ENCODE measurements at places on chromosomes 5 and 9. TPM values are rescaled to one million over a fixed set of nuclear protein-coding genes. Genes with fewer than 3 reads are reported as not detected.

Gene KIAA0825
- 3.1 TPM for total RNA-seq

Gene CCDC183
- total RNA-seq = 6.1 TPM

Gene PLCXD3
- total RNA-seq = 7.4 TPM

- DNase-seq = no peak
Observed at GRCh38 chr5:146917931-146918330, 39.4 kb upstream of the PPP2R2B start.

Gene CENPP
- total RNA-seq = 7.6 TPM

DNA sequence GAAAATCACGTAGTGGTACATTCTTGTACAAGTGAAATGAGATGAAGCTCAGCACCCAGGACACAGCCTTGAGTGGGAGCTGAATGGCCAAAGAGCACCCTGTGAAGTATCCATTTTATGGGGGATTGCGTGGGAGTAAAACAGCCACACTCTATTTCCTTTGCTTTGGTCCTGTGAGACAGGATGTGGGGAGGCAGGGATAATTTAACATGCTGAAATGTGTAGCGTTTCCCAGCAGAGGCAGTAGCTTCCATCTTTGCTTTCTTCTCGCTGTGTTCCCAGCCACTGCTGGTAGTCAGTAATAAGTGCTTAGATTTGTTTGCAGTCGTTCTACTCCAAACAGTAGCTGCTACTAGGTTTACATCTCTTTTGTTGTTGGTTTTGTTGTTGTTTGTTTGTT is 4.4 kb downstream of the IL31RA start:
- no peak for DNase-seq

GRCh38 chr5:151219138-151219537 is 4.8 kb downstream of the CCDC69 start:
- no peak for DNase-seq

- DNase-seq = no peak
Observed at GRCh38 chr5:40486437-40487275, 193.1 kb upstream of the PTGER4 start.

- DNase-seq = no peak
Observed at GRCh38 chr9:119044806-119045205, 324.4 kb downstream of the BRINP1 start.

DNA sequence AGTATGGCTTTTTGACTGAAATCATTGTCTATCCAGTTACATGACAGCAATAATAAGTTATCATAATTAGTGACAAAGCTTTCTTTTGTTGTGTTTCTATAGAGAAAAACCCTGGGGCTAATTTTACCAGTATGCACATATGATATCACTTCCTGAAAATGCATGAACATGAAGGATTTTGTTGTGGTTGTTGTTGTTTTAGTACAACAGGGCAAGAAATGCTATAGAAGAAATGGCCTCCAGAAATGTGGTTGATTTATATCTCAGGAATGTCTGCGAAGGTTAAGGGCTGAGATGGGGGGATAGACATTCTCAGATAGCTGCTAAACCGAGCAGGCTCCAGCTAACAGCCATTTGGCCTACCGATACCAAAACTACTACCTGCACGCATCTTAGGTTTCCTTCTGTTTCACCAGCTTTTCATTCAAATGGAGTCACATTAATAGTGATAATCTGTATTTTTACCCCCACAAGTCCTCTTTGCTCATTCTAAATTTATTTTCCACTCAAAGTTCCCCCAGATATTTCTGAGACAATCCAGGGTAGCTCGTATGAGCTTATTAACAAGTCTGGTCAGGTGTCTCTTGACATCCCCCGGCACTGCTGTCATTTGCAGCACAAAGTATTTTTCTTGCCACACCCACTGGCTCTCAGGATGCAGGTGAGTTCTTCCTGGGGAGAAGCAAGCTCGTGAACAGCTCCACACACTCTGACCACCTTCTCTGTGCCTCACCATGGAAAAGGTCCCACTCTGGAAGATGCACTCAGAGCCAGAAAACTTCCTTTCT is 232.4 kb upstream of the GAS1 start:
- DNase-seq = no peak

Gene PCDHGA9
- total RNA-seq = 2.2 TPM

GRCh38 chr5:142874540-142874939 is 104.4 kb downstream of the ARHGAP26 start:
- DNase-seq = no peak

DNA sequence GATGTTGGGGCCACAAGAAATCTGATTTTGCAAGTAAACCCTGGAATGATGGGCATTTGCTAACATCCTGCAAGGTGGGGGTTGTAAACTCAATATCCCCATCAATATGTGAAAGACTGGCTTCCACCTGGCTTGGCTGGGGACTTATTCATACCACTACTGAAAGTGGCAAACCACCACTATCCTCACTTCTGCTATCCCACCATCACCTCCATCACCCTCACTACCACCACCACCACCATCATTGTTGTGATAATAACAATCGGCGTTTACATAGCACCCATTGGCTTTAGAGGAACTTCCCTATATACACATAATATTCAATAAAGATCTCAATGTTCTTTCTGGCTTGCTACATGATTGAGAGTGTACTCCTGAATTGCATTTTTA is 224.7 kb upstream of the DAP start:
- DNase-seq = no peak

DNA sequence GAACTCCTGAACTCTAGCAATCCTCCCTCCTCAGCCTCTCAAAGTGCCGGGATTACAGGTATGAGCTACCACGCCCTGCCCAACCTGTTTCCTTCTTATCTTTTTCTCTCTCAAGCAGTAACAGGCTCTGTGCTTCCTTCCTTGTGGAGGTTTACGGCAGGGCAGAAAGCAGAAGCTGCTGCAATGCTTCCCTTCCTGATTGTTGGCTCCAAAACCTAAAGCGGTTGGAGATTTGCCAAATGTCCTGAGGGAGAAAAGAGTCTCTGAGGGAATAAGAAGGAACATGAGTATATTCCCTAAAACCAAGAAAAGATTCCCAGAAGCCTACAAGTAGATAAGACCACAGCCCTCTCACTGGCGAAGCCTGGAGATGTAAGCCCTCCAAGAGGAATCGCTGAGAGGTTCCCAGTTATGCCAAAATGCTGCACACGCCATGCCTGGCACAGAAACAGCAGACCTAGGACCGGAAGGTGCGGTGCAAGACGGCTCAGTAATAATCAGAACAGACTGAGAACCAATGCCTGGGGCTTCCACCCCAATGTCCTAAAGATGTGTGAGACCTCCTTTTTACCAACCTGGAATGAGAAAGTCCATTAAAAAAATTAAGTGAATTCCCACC is 73.2 kb downstream of the APTX start:
- no peak for DNase-seq

DNA sequence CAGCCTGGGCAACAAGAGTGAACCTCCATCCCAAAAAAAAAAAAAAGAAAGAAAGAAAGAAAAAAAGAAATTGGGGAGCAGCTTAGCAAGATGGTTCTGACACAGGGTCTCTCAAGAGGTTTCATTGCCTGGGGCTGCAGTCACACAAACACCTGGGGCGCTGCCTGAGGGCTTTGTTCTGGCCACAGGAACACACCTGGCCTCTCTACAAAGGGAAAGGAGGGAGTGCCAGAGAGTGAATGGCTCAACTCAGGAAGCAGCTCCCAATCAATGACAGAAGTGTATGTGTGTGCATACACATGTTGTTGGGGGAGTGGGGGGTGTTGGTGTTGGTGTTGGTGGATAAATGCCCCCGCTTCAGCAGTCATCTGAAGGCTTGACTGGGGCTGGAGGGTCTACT is 32.4 kb upstream of the CTNNA1 start:
- DNase-seq = no peak

Gene ABLIM3
- total RNA-seq = 7.8 TPM

DNA sequence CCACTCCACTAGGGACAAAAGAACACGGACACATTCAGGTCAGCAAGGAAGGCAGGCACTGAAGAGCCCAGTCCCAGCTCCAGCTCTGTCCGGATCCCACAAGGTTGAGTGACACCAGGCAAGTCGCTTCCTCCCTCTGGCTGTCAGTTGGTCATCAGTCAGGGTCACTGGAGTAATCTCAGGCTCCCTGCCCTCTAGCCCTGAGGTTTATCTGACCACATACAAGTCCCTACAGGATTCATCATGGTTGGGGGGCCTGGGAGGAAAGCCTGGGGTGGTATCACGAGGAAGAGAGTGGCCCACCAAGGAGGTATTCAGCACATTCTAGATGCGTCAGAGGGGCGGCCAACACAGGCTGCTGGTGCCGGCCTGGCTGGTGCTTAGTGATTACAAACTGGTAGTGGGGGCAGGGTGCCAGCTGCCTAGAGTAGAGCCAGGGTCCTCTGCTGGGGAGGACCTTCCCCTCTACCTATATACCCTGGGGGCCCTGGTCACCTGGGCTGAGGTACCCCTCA is 81.5 kb downstream of the SHB start:
- DNase-seq = no peak

- no peak for DNase-seq
Observed at GRCh38 chr5:54703133-54703532, 185.6 kb downstream of the SNX18 start.

DNA sequence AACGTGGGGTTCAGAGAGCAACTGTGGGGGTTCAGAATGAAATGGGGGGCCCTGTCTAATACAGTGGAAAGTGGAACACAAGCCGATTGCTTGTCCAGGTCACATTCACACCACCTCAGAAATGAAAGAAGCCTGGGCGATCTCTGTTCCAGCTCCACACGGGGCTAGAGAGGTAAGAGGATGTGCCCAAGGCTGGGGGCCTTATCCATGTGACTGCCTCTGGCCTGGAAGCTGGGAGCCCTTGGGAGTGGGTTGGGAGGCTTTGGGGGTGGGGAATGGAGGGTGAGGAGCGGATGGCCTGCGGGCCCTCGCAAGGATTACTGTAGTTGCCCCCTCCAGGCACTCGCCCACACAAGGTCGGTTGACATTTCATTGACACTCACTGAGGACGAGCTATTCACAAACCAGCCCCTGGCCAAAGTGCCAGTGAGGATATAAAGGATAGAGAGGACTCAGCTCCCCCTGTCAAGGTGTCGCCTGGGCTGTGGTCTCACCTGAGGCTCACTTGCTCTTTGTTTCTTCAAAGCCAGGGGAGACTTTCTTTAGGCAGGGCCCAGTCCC is 86.7 kb downstream of the LIFR start:
- DNase-seq = no peak

DNA sequence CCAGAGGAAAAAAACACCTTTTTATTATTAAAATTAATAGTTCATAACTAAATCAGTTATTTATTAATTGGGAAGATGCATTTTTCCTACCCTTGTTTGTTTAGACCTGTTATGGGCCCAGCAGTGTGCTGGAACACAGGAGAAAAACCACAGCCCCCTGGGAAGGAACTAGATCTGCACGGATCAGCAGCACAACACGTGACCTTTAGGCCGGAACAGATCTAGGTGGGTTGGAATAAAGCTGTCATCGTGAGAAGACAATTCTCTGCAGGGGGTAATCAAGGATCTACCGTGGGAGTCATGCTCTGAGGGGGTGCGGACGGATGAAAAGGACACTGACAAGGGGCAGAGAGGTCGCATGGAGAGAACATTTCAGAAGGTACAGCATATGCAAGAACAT is 95.8 kb upstream of the SPATA31C2 start:
- no peak for DNase-seq

- no peak for DNase-seq
Observed at GRCh38 chr9:31071606-31072286, 1312.7 kb upstream of the ACO1 start.

Gene CDH9
- total RNA-seq = 0.68 TPM

Gene REEP2
- 31.0 TPM for total RNA-seq

- no peak for DNase-seq
Observed at GRCh38 chr5:173664154-173664526, 47.7 kb upstream of the BOD1 start.

Gene FCN2
- not detected for total RNA-seq

DNA sequence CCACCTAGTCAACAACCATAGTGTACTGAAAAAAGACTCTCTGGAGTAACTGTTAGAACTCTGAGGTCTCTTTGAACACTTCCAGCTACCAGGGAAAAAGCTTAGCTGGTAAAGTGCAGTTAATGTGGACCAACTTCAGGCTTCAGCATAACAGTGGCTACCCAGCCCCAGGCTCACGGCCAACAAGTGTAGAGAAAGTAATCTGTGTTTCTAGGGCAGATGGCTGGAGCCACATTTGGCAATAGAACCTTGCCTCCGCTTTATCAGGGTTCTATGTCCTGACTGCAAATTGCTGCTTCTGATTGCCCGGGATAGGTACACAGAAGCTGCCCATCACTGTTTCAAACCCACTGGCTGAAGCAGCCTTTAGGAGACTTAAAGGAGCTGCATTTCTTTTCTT is 76.0 kb upstream of the SIMC1 start:
- DNase-seq = no peak

DNA sequence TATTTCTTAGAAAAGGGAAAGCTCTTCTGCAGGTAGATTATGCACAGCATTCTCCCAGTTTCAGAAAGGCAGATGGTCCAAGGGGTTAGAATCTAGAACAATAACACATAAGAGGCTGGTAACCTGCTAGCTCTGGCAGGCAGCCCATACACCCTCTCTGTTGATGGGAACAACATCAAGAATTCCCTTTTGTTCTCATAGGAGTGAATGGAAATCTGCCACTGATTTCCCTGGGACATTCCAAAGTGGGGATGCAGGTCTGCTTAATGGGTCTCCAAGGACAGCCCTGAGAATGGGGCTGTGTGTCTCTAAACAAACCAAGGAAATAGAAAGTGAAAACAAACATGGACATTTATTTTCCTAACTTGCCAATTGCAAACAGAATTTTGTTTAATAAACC is 456.8 kb downstream of the EBF1 start:
- DNase-seq = no peak

Gene GNA14
- total RNA-seq = 1.4 TPM

Gene C9
- total RNA-seq = not detected

DNA sequence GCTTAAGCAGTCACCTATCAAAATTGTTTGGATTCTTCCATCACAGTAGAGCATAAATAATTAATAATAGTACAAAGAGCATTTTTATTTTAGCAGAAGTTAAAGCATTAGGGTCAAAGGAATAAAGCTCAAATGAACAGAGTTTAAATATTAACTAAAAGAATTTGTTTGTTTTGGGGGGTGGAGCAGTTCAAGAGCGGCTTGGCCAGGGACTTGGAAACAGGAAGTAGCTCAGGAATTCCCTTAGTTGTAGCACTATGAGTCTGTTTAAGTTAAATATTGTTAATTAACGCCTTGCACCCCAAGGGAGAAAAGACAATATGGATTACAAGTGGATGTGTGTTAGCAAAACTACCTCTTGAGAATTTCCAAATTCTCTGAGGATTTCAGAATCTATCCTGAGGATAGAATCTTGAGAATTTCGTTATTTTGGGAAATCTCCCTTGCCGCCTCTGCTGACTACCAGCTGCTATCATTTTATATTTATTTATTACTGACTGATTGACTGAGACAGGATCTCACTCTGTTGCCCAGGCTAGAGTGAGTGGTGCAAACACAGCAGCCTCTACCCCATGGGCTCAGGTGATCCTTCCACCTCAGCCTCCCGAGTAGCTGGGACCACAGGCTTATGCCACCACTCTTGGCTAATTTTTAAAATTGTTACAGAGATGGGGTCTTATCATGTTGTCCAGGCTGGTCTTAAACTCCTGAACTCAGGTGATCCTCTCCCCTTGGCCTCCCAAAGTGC is 96.7 kb upstream of the CHD1 start:
- no peak for DNase-seq

GRCh38 chr9:135468854-135469521 is 10.6 kb upstream of the PPP1R26 start:
- no peak for DNase-seq

GRCh38 chr9:36040271-36040925 is 3.7 kb downstream of the RECK start:
- no peak for DNase-seq

All from type B pancreatic cell (in vitro differentiated cells).